ENCODE measurements at places on chromosomes 3 and 15. TPM values are rescaled to one million over a fixed set of nuclear protein-coding genes. Genes with fewer than 3 reads are reported as not detected.

DNA sequence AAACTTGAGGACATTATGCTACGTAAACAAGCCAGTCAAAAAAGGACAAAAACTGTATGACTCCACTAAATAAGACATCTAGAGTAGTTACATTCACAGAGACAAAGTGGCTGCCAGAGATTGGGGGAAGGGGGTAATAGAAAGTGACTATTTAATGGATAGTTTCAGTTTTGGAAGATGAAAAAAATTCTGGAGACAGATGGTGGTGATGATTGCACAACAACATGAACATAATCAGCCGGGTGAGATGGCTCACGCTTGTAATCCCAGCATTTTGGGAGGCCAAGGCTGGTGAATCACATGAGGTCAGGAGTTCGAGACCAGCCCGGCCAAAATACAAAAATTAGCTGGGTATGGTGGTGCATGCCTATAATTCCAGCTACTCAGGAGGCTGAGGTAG is 40.6 kb downstream of the DPP8 start:
- peaks cover 48% of the 10 kb centered on the region for H3K36me3 ChIP-seq
- peak; percentile 79 for DNase-seq
- H3K4me3 ChIP-seq: no peak overlapping the region
- H3K4me1 ChIP-seq: no peaks in the 10 kb centered on the region
- peak overlapping the region; percentile 31 for H3K27ac ChIP-seq

GRCh38 chr15:79007066-79007465 is 62.2 kb upstream of the CTSH start:
- H3K36me3 ChIP-seq: no peaks in the 10 kb centered on the region
- no peaks in the 10 kb centered on the region for H3K27me3 ChIP-seq
- peaks cover 10% of the 10 kb centered on the region for H3K4me1 ChIP-seq
- no peak overlapping the region for H3K27ac ChIP-seq
- no peak overlapping the region for H3K4me3 ChIP-seq
- DNase-seq: peak; percentile 32

- no peak for DNase-seq
- H3K27ac ChIP-seq: no peak overlapping the region
- no peaks in the 10 kb centered on the region for H3K27me3 ChIP-seq
- H3K4me1 ChIP-seq: no peaks in the 10 kb centered on the region
- H3K36me3 ChIP-seq: no peaks in the 10 kb centered on the region
Measured at GRCh38 chr3:166518040-166518439, 680.8 kb upstream of the BCHE start.

GRCh38 chr3:195040773-195041520 is 230.0 kb downstream of the XXYLT1 start:
- H3K27ac ChIP-seq: no peak overlapping the region
- no peak overlapping the region for H3K4me3 ChIP-seq
- DNase-seq: no peak
- no peaks in the 10 kb centered on the region for H3K4me1 ChIP-seq

DNA sequence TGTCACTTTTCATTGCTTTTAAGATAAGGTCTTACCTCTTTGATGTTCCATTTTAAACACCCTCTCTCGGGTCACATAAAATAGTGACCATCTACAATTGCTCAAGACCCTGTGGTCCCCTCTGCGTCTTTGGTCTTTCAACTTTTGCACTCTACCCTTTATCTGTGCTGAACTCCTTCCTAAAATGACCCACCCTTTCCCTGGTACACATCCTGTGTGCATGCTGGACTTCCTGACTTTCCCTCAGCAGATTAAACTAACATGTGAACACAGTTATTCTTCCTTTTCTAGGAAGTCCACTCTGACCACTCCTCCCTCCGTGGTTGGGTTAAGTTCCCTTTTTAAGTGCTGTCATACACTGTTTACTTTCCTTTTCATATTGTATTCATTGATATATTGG is 414.2 kb downstream of the GABRB3 start:
- H3K27me3 ChIP-seq: no peaks in the 10 kb centered on the region
- H3K4me1 ChIP-seq: no peaks in the 10 kb centered on the region
- no peak overlapping the region for H3K27ac ChIP-seq
- H3K36me3 ChIP-seq: no peaks in the 10 kb centered on the region
- no peak overlapping the region for H3K4me3 ChIP-seq

- no peak overlapping the region for H3K4me3 ChIP-seq
- no peaks in the 10 kb centered on the region for H3K4me1 ChIP-seq
- DNase-seq: no peak
- H3K27me3 ChIP-seq: no peaks in the 10 kb centered on the region
- no peaks in the 10 kb centered on the region for H3K36me3 ChIP-seq
Measured at GRCh38 chr3:115204475-115204874, 57.4 kb upstream of the ZBTB20 start.

- no peak overlapping the region for H3K4me3 ChIP-seq
- no peaks in the 10 kb centered on the region for H3K36me3 ChIP-seq
- 0 out of 2 replicates have a peak, but pooled peaks cover 4% of the 10 kb centered on the region for H3K27me3 ChIP-seq
- H3K27ac ChIP-seq: no peak overlapping the region
Measured at GRCh38 chr3:117856354-117856753, 1146.8 kb downstream of the TUSC7 start.

- H3K36me3 ChIP-seq: no peaks in the 10 kb centered on the region
- H3K4me1 ChIP-seq: no peaks in the 10 kb centered on the region
- H3K4me3 ChIP-seq: no peak overlapping the region
- H3K27me3 ChIP-seq: no peaks in the 10 kb centered on the region
- DNase-seq: no peak
Measured at GRCh38 chr15:28990390-28990789, 104.6 kb downstream of the APBA2 start.

DNA sequence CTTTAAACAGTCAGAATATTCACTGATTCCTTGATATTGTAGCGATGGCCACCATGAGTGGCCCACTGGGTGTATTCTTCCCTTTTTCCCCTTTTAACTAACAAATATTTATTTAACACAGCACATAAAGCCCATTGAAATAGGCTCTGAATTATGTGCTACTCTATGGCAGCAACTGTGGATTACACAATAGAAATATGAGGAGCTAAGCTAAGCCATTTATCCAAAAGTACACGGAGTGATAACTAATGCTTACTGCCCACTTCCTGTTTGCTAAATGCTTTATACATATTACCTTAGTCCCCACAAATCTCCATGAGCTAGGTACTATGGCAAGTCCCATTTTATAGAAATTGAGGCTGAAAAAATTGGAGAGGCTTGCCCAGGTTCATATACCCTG is 17.9 kb downstream of the ILDR1 start:
- H3K4me1 ChIP-seq: no peaks in the 10 kb centered on the region
- no peaks in the 10 kb centered on the region for H3K36me3 ChIP-seq
- no peak overlapping the region for H3K27ac ChIP-seq
- no peak overlapping the region for H3K4me3 ChIP-seq
- no peaks in the 10 kb centered on the region for H3K27me3 ChIP-seq
- DNase-seq: no peak

- H3K36me3 ChIP-seq: no peaks in the 10 kb centered on the region
- DNase-seq: no peak
- peaks cover 22% of the 10 kb centered on the region for H3K27me3 ChIP-seq
- H3K27ac ChIP-seq: no peak overlapping the region
Measured at GRCh38 chr15:66147440-66147839, 106.1 kb downstream of the MEGF11 start.

DNA sequence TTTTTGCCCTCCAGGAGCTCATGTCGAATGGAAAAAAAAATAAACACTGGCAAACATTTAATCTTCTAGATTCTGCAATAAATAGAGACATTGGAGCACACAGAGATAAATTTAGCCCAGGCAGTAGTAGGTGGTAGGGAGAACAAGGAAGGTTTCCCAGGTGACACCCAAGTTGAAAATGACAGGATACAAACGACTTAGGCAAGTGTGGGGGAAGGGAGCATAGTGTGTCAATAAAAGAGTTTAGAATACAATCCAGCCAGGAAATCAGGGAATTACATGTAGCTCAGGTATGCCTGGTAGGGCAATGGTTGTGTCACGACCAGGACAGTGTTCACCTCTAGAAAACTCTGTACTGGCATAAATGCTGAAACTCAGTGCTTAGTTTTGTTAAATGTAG is 364.6 kb upstream of the AGTR1 start:
- no peak overlapping the region for H3K27ac ChIP-seq
- no peaks in the 10 kb centered on the region for H3K27me3 ChIP-seq
- H3K4me3 ChIP-seq: no peak overlapping the region
- H3K4me1 ChIP-seq: 0 out of 2 replicates have a peak, but pooled peaks cover 10% of the 10 kb centered on the region
- H3K36me3 ChIP-seq: no peaks in the 10 kb centered on the region
- no peak for DNase-seq

- H3K4me1 ChIP-seq: no peaks in the 10 kb centered on the region
- no peak overlapping the region for H3K27ac ChIP-seq
- H3K36me3 ChIP-seq: no peaks in the 10 kb centered on the region
- no peak overlapping the region for H3K4me3 ChIP-seq
- peak; percentile 64 for DNase-seq
- peaks cover 41% of the 10 kb centered on the region for H3K27me3 ChIP-seq
Measured at GRCh38 chr15:69576035-69576526, 123.5 kb downstream of the RPLP1 start.

The CHST14 gene
- polyA plus RNA-seq: 21.2 TPM

The CD276 gene
- polyA plus RNA-seq: 104 TPM

The TICRR gene
- 1.2 TPM for polyA plus RNA-seq
